Heart right ventricle (tissue), 16 donors: ENCODE measurements at places on chromosomes 1 and 21.

- DNase-seq = no peak
Observed at GRCh38 chr1:18444563-18444962, 36.2 kb upstream of the KLHDC7A start.

DNA sequence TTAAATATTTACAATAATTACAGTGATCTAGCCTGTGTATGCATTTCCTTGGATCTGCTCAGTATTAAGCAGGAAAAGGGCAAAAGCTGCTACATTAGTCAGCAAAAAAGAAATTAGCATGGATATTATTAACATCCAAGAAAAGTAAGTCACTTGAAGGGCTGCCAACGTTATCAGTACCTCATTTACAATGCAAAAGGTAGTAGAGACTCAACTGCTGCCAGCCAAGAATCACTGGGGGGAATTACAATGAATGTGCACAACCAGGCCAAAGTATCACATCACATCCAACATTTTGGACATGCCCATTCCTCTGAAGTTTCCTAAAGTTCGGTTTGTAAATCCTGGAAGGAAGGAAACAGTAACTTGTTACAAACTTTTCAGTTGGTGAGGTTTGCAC is 1.9 kb downstream of the CNN3 start:
- no peak for DNase-seq

- no peak for DNase-seq
Observed at GRCh38 chr1:2230781-2231531, 2.8 kb downstream of the SKI start.

DNA sequence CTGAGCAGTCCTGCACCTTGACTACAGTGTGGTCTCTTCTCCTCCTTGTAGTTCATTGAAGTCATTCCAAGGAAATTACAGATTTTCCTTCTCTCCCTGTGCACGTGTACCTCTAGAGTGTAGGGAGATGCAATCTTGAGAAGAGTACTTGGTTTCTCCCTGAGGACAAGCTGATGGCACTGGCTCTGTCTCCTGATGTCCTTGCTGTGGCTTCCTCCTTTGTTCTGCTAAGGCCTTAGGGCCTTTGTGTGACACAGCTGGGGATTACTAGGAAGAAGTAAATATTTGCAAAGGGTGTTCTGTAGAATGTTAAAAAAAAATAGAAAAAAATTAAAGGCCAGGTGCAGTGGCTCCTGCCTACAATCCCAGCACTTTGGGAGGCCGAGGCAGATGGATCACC is 66.2 kb upstream of the APOBEC4 start:
- no peak for DNase-seq

- no peak for DNase-seq
Observed at GRCh38 chr1:230261928-230262650, 164.0 kb downstream of the PGBD5 start.

- no peak for DNase-seq
Observed at GRCh38 chr1:84836145-84836544, 56.9 kb downstream of the LPAR3 start.

GRCh38 chr1:241736387-241736786 is 84.3 kb downstream of the WDR64 start:
- no peak for DNase-seq

- DNase-seq = peak; percentile 43
Observed at GRCh38 chr1:25766721-25767436, 33.1 kb upstream of the SELENON start.

- peak; percentile 64 for DNase-seq
Observed at GRCh38 chr1:78676347-78676982, 26.8 kb downstream of the IFI44 start.

- DNase-seq = no peak
Observed at GRCh38 chr1:160178731-160179130, 11.6 kb upstream of the CASQ1 start.

DNA sequence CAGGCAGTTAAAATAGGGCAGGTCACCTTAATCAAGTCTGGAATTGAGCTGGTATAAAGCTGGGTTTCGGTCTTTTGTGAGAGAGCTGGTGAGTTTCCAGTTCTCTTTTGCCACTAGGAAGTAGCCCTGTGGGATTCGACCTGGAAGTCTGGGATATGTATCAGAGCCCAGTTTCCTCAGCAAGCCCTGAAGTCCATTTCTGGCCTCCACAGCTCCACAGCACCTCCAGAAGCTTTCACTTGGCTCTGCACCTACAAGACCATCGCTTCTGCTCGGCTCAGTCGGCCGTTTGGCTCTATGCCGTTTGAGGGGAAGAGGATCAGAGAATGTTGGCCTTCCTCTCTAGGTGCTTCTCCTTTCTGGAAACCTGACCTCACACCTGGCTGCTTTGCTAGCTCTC is 148.0 kb downstream of the GALNT2 start:
- peak; percentile 75 for DNase-seq

GRCh38 chr1:36212782-36213181 is 11.5 kb upstream of the THRAP3 start:
- DNase-seq = no peak

GRCh38 chr1:221272940-221273339 is 393.7 kb downstream of the HLX start:
- no peak for DNase-seq

- no peak for DNase-seq
Observed at GRCh38 chr1:29462096-29462495, 225.8 kb downstream of the PTPRU start.

DNA sequence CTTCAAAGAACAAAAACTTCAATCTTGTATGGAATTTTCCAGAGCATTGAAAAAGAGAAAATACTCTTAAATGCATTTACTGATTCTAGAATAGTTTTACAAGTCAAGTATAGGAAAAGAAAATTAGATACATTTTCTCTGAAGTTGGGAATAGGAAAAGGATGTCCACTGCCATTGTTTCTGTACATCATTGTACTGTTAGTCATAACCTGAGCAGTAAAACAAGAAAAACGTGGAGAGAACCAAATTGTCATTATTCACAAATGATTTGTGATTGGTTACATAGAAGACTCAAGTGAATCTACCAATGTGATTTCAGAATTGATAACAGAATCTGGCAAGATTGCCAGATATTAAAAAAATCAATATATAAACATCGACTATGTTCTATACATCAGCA is 27.4 kb downstream of the PRKACB start:
- DNase-seq = no peak

GRCh38 chr1:34511802-34512201 is 243.0 kb upstream of the GJB5 start:
- DNase-seq = no peak

- DNase-seq = no peak
Observed at GRCh38 chr1:84773195-84773594, 82.9 kb upstream of the SSX2IP start.

DNA sequence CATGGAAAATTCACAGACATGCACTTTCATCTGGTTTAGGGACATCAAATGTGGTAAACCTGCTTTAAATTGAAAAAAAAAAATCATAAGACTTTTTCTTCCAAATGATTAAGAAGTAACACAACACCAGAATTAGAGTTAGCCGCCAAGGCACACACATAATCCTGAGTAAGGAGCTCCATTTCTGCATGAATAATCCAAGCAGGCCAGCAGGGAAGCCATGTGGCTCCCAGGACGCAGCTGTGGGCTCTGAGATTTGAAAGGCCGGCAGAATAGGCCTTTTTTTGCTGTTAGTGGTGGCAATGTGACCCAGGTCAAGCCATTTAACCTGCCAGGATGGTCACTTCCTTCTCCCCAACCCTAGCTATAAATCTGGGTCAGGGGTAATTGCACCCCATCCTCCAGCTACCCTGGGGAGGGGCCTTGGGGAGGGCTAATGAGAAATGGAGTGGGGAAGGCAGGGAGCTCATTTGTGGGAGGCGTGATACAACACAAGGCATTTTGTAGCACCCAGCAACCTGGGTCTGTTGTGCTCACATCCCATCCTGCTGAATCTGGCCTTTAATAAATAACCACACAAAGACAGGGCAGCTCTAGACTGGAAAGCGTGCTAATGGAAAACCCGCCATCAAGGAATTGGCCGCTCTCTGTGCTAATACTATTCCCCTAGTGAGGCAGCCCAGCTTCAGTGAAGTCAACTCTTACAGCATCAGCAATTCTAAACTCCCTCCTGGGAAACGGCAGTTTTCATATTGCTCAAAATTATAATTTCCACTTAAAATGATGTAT is 178.5 kb downstream of the RHOU start:
- no peak for DNase-seq
